ENCODE measurements at places on chromosomes 12 and 14.

- DNase-seq = peak; percentile 48
These were observed 102.0 kb downstream of the EGLN3 start for GRCh38 chr14:33848706-33849454.

GRCh38 chr14:24817212-24818057, 183.4 kb upstream of the GZMB start:
- DNase-seq = no peak

GRCh38 chr12:15662303-15662980, 126.7 kb downstream of the EPS8 start:
- DNase-seq = no peak

- DNase-seq = no peak
These were observed 45.0 kb downstream of the ACTN1 start for GRCh38 chr14:68934066-68934465.

DNA sequence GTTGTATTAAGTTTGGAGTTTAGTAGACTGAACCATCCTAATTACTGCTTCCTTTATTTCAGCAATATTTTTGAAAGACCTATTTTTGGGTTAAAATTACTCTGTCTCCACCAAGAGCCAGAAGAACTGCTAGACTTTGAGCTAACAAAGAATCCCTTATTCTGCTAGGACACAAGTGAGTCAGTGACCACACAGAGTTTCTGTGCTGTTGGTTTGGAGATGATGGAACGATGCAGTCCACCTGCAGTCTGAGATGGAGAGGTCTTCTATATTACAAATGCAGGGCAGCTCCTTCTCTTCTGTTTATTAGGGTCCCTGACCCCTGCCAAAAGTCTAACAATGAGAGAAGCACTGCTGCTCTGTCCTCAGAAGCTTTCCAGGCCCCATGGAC, 6.7 kb upstream of the STXBP6 start:
- no peak for DNase-seq

DNA sequence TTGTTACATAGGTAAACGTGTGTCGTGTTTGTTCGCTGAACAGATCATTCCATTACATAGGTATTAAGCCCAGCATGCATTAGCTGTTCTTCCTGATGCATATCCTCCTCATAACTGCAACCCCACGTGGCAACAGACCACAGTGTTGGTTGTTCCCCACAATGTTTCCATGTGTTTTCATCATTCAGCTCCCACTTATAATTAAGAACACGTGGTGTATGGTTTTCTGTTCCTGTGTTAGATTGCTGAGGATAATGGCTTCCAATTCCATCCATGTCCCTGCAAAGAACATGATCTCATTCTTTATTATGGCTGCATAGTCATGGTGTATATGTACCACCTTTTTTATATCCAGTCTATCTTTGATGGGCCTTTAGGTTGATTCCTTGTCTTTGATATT, 1071.1 kb downstream of the SLC16A7 start:
- DNase-seq = no peak

DNA sequence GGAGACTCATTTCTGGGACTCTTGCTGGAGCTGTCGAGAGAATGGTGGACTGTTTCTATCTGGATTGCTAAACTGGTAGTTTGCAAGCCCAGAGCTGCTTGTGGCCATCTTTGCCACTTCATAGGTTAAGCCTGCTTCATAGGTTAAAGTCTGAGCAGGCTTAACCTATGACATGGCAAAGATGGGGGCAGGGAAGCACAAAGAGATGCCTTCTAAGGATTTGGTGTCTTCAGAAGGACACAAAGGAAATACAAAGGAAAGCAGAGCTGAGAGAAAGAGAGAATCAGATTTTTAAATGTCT, 78.4 kb upstream of the MAX start:
- no peak for DNase-seq

DNA sequence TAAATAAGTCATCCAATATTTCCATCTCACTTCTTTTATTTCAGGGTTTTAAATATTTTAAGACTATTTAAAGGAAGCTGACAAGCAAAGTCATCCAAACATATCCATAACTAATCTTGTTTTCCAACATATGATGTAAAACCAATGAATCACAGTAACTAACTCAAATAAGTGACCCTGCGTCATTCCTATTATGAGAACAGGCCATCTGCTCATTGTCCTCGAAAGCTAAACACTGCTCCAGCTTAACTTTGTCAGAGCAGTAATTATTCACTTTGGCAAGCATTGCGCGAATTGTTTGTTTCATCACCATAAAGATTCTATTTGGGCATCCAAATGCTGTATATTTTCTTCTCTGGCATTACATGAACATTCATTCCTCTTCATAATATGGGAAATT, 99.1 kb downstream of the CAPZA3 start:
- DNase-seq = no peak

GRCh38 chr12:72832024-72832423, 559.9 kb downstream of the TRHDE start:
- no peak for DNase-seq

- DNase-seq = no peak
These were observed 126.0 kb downstream of the BTG1 start for GRCh38 chr12:92019491-92020277.

GRCh38 chr12:132171968-132172521, 27.8 kb downstream of the NOC4L start:
- no peak for DNase-seq

DNA sequence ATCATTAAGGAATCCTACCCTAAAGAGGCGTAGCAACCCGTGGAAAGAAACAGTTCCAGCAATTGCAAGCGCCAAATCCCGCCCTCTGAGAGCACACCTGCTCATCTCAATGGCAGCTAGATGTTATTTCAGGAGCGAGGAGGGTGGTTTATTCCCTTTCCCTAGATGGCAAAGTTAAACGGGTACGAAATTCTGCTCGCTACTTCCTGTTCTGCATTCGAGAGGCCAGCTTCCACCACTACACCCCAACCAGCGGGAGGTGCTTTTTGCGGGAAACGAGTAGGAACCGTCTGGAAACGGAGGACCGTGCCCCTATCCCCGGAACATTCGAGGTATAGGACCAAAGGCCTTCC, 536 bp downstream of the VPS29 start:
- DNase-seq = peak; percentile 21

GRCh38 chr12:67088401-67089118, 180.6 kb upstream of the CAND1 start:
- DNase-seq = no peak

GRCh38 chr12:19199332-19199731, 69.8 kb downstream of the PLEKHA5 start:
- DNase-seq = no peak

DNA sequence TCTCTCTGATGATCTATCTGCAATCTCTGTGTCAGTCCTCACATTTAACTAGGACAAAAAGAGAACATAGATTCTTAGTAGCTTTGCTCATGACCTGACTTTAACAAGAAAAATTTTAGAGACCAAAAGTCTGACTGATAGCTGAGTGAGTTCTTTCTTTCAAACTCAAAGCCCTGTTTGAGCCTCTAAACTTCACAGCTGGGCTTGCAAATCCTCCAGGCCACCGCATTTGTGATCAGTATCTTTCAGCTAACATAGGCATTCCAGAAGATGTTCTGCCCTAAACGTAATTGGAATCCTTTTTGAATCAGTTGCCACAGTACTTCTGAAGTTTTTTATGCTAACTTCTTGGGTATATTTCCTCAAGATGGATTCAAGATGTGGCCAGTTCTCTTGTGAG, 459.0 kb downstream of the DPF3 start:
- DNase-seq = no peak

GRCh38 chr14:105315211-105315721, 718 bp downstream of the PACS2 start:
- peak; percentile 56 for DNase-seq

DNA sequence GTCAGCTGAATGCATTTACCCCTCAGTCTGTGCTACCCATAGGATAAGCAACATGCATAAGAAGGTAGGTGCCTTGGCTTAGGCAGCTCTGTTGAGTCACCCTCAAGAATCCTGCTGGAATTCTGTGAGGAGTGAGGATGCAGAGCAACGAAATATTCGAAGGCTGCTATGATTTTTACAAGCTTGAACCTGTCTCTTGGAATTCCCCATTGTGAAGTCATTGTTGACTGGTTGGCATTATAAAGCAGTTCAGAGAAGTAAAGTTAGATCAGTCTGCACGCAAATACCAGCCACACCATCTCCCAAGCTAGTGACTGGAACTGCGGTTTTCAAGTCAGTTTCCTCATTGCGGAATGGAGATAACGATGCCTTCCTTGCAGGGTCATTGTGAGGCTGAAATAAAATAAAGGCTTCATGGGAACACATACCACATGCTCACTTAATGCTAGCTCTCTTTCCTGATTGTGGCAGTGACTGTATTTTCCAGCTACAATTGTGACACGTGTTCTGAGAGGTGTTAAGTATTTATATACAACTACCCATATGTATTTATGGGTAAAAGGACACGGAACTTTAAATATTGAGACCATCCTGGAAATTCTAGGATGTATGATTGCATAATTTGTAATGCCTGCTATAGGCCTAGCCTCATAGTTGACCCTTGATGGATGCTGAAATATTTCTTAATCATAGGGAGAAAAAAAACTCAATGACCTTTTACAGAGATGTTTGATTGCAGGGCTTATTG, 96.7 kb downstream of the ETV6 start:
- DNase-seq = no peak

- no peak for DNase-seq
These were observed 380.6 kb downstream of the CCDC91 start for GRCh38 chr12:28570811-28571210.

DNA sequence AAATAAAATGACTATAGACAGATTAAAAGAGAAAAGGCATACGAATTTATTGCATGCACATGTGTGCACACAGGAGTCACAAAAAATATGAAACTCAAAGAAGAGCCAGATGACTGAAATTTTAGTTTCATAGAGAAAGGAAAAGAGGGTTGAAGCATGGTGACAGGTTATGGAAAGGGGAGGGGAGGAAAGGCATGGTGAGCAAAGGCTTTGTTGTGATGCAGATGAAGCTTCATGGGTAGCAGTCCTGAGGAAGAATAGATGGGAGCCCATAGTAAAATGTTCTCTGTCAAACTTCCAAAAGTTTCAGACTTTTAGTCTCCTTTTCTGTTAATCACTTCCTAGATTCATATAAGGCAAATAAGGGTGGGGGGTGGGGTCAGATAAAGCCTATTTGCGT, 612.7 kb upstream of the ATP2B1 start:
- no peak for DNase-seq

DNA sequence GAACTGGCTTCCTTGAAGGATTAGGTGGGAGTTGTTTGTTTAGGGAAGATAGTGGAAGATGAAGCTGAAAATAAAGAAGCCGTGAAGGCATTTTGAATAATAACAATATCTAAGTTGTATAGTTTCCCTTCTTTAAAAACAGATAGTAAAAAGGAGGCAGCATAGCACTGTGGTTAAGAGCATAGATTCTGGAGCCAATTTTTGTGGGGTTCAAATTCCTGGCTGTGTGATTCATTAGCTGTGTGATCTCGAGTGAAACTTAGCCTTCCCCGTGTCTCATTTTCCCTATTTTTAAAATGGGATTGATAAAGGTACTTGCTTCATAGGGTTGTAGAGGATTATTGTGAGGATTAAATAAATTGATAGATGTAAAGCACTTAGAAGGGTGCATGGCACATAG, 104.5 kb downstream of the MYRFL start:
- DNase-seq = no peak

DNA sequence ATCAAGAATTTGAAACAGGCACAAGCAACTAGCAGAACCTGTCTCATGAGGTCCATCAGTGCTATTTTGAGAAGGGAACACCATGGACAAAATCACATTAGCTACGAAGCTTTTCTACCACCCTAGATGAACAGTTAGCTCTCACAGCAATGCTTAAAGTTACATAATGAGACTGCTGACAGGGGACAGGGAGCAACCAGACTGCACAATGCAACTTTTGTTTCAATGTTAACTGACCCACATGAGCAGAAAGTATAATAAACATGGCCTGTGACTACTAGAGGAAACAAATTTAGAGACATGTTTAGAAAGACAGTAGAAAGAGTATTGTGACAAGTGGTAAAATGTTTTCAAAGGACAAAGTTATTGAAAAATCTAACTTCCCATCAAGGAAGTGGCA, 282.8 kb downstream of the CEP128 start:
- no peak for DNase-seq

DNA sequence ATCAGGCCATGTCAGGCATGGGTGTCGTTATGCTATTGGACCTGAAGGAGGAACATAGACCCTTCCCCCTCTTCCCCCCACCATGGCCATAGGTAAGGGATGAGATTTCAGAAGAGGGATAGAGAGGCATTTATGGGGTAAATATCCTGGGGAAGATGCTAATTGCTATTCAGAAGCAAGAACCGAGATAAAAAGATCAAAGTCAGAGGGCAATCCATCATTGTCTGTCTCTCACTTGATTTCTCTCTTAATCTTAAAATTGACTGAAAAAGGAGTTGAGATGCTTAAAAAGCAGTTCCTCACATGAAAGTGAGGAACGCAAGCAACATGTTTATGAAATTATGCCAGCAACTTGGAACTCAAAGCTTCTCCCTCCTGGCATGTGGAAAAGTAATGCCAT, 212.0 kb downstream of the RPAP3 start:
- no peak for DNase-seq

- no peak for DNase-seq
These were observed 93.3 kb upstream of the RIC8B start for GRCh38 chr12:106681210-106681609.

- peak; percentile 39 for DNase-seq
These were observed 191.9 kb downstream of the SOX5 start for GRCh38 chr12:23757541-23757962.

- DNase-seq = no peak
These were observed 59.1 kb upstream of the BICD1 start for GRCh38 chr12:32047357-32048212.

DNA sequence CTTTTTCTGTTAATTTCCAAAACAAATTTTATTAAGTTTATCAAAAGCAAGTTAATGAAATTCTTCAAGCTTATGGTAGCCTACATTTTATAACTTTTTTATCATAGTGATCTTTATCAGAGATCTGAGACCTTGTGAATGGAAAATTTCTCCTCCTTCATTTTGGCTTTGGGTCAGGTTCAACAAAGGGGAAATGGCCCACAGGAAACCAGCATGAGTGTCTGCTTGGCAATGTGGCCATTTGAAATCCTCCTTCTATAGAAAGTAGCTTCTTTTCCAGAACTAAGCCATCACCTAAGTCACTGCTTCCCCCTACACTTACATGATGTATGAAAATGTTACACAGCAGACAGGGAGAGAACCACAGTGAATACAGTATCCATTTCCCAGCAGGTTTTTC, 1.6 kb downstream of the RHOJ start:
- DNase-seq = no peak

- DNase-seq = no peak
These were observed 78.6 kb downstream of the CHST11 start for GRCh38 chr12:104535369-104535768.

DNA sequence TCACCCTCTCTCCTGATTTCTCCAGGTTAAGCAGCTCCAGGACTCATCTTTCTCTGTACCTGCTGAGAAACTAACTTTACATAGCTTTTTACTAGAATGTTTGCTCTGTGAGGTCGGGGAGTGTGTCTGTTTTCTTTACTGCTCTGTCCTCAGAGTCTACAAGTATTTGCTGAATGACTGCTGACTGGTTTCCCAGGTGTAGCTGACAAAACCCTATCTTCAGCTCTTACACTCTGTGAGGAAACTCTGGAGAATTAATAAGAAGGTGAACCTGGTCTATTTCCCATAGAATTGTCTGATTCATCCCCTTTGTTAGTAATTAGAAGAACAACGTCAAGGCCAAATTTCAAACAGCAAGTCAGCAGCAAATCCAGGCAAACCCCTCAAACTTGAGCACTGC, 226.8 kb downstream of the ZFP36L1 start:
- DNase-seq = no peak

- no peak for DNase-seq
These were observed 2.7 kb downstream of the ASPG start for GRCh38 chr14:104087981-104088850.

Data from NCI-H748 treated with DMSO at 0.1 percent for 48 hours (cell line).